ENCODE measurements at places on chromosomes 6 and 20. TPM values are rescaled to one million over a fixed set of nuclear protein-coding genes. Genes with fewer than 3 reads are reported as not detected.

- no peak for DNase-seq
These were observed 383.7 kb downstream of the CENPW start for GRCh38 chr6:126723541-126724170.

- DNase-seq, result no peak
These were observed 484.7 kb downstream of the PRKN start for GRCh38 chr6:162242915-162243314.

DNA sequence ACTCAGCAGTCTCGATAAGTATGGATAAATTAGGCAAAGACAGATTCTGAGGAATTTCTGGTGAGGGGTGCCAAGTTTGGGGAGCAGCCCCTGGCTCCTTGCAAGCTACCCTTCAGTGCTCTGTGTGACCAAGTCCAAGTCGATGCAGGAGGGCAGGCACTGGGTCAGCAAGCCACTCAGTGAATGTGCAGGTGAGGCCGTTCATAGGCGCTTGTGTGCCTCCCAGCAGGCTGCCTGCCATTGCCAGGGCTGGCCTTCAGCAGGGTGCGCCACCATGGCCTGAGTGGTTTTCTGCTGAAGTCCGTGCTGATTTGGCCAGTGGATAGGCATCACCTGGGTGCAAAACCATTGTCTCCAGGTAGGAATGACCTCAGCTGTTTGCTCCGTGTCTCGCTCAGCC is 3.3 kb upstream of the GNRH2 start:
- DNase-seq, result no peak

FAM209A gene
- total RNA-seq, result not detected

DNA sequence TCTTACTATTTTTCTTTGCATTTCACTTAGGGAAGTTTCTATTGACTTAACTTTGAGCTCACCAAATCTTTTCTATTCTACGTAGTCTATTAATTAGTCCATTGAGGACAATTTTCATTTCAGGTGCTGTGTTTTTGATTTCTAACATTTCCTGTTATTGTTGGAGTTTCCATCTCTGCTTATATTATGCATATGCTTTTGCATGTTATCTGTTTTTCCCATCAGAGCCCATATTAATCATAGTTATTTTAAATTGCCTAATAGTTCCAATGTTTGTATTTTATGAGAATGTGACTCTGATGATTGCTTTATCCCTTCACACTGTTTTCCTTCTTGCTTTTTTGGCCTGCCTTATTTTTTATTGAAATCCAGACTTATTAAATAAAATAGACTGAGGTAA is 414.5 kb upstream of the OPRM1 start:
- no peak for DNase-seq

- no peak for DNase-seq
These were observed 16.3 kb upstream of the SRC start for GRCh38 chr20:37329481-37330165.

- no peak for DNase-seq
These were observed 86.3 kb downstream of the SOD2 start for GRCh38 chr6:159606786-159607185.

DNA sequence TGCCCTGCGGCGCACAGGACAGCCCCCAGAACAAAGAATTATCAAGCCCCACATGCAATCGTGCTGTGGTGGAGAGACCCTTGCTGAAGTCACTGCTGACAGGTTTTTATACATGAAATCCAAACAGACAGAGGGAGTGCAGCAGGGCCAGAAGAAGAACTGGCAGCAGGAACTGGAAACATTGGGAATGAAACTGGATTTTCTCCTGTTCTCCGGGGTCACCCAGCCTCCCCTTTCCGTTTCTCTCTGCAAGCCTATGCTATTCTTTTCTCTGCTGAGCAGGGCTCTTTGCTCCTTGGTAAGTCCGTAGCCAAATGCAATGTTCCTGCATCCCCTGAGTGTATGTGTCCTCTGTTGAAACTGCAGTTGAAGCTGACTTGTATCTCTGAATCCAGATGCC is 63.5 kb upstream of the QKI start:
- no peak for DNase-seq

GRCh38 chr6:152697634-152698033 is at the start of gene MYCT1:
Gene MYCT1 (plus strand): TSS chr6:152697897. CDS start chr6:152697903, 6 bp downstream.
- DNase-seq, result no peak

DNA sequence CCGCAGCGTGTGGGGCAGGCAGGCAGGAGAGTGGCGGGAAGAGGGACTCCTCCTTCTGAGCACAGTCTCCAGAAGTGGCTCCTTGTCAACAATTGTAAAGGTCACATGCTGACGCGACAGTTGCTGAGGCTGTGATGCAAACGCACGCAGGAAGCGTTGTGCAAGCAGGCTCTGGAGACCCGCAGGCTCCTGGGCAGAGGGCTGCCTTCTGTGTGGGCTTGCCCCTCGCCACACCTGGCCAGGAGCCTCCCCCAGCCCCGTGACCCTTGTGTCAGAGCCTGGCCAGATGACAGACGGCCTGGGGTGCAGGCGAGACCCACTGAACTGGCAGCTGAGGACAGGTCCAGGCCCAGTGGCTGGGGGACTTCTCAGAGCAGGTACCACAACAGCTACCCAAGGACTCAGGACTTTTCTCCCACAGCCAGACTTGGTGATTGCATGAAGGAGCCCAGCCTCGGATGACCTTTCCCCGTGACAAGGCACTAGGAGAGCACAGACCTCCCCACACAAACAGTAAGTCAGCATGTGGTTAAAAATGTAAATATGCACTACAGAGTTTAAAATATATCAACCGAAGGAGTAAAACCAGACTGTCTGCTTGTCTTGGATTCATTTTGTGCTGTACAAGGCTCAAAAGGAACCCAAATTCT is 222.1 kb upstream of the RREB1 start:
- DNase-seq, result peak; percentile 47

DNA sequence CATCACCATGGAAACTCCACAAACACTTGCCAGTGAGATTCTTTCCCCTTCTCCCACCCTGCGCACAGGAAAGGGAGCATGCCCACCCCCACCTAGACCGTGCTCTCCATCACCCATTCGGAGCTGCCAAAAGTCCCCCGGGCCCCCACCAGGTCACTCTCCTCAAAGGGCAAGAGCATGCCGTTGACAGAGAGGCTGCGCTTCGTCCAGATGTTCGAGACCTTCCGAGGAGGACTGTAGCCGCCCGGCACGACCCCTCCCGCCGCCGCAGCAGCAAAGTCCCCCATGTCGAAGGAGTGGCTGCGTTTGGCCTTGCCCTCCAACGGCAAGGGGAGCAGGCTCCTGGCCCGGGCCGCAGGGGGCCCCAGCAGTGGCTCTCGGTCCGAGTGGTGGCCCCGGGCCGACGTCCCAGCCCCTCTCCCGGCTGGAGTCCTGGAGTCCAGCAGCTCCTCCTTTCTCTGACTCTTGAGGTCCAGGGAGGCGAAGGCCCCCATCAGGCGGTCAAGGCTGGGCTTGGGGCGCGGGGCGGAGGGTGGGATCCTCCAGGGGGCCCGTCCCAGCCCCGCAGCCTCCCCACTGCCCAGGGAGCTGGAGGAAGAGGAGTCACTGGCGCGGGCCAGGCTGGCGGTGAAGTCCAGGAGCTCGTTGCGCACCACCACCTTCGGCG is 195.2 kb downstream of the LRFN2 start:
- no peak for DNase-seq

DNA sequence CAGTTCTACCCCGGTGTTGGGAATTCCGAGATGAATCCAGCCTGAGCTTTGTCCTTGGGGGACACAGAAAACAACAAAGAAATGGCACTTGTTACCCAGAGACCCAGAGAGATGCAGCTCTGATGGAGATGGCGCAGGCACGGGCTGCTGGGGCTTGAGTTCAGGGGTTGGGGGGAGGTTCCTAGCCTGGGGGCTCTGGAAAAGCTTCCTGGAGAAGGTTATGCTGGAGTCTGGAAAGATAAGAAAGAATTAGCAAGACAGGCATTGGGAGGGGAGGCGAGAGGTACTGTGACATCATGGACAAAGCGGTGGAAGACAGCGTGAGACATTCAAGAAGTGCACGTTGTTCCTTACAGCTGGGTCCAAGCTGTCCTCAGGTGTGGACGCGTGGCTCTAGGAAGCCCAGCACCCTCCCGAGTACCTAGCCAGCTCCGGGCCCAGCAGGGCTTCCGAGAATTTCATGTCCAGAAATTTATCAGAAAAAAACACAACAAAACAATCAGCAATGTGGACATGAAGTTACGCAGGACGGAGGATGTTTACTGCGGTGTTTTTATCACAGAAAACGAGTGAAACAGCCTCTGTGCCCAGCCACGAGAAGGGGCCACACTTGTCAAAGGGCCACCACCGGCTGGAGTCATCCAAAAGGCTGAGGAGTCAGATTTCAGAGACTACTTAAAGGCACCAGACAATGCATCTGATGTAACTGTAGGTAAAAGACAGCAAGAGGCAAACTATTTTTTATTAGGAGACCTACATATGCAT is 39.5 kb downstream of the C20orf203 start:
- no peak for DNase-seq

GRCh38 chr6:80872199-80872950 is 765.9 kb downstream of the BCKDHB start:
- DNase-seq, result no peak

LPA gene
- total RNA-seq, result 34.7 TPM

HLA-DRB5 gene
- total RNA-seq, result 42.9 TPM

- no peak for DNase-seq
These were observed 504.9 kb upstream of the MARCKS start for GRCh38 chr6:113352029-113352801.

GRCh38 chr6:157597461-157598312 is 216.7 kb downstream of the ZDHHC14 start:
- DNase-seq, result peak; percentile 65

- no peak for DNase-seq
These were observed 50.9 kb downstream of the KLHL31 start for GRCh38 chr6:53614676-53615075.

PPIL6 gene
- 0.51 TPM for total RNA-seq

RNF182 gene
- total RNA-seq, result 1.4 TPM

GRCh38 chr6:17984812-17985670 is 2.4 kb downstream of the KIF13A start:
- no peak for DNase-seq

DNA sequence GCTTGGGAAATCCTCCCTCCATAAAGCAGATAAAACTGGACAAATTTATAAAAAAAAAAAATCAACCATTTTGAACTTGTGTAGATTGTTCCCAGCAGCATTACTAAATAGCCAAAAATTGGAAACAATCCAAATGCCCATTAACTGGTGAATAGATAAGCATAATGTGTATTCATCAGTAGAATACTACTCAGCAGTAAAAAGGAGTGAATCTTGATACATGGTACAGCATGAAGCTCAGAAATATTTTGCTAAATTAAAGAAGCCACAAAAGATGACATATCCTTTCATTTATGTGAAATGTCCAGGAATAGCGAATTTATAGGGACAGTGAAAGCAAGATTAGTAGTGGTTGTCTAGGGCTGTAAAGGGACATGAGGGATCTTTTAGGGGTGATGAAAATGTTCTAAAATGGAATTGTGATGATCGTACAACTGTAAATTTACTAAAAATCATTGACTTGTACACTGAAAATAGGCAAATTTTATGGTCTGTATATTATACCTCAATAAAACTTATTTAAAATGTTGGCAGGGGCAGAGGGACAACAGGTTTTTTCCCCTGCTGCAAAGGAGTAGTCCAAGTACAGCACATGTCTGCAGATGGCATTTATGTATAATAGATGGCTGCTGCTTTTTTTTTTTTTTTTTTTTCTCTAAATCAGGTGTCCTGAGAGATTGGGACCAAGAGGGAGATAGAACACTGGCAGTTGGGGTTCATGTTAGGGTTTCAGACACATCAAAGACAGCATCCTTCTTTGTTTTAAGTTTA is 59.5 kb downstream of the CBFA2T2 start:
- no peak for DNase-seq

- no peak for DNase-seq
These were observed 1.3 kb downstream of the ZGPAT start for GRCh38 chr20:63709149-63709527.

DNA sequence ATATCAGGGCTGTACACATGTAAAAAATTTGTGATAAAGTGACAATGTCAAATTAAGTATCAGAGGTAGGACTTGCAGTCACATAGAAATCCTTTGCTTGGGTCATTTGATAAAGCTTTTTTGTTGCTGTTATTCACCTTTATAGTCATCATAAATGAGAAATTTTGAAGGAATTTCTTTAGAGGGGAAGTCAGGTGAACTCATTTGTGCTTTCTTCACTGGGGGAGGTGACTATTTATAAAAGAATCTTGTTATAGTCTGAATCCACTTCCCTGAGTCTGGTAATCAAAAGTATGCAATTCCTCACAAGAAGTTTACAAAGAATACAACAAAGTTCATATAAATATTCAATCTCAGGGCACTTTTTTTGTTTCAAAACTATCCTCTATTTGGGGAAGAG is 47.7 kb downstream of the FRK start:
- DNase-seq, result no peak

SPATA25 gene
- 7.6 TPM for total RNA-seq

DNA sequence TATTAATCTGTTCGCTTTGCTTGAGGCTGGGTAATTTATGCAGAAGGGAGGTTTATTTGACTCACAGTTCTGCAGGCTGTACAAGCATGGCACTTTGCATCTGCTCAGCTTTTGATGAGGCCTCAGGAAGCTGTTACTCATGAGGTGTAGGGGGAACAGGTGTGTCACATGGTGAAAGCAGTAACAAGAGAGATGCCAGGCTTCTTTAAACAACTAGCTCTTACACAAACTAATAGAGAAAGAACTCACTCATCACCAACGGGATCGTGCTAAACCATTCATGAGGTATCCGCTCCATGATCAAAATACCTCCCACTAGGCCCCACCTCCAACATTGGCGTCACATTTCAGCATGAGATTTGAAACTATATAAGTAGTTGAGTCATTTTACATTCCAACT is 34.4 kb upstream of the GCLC start:
- DNase-seq, result no peak

DNA sequence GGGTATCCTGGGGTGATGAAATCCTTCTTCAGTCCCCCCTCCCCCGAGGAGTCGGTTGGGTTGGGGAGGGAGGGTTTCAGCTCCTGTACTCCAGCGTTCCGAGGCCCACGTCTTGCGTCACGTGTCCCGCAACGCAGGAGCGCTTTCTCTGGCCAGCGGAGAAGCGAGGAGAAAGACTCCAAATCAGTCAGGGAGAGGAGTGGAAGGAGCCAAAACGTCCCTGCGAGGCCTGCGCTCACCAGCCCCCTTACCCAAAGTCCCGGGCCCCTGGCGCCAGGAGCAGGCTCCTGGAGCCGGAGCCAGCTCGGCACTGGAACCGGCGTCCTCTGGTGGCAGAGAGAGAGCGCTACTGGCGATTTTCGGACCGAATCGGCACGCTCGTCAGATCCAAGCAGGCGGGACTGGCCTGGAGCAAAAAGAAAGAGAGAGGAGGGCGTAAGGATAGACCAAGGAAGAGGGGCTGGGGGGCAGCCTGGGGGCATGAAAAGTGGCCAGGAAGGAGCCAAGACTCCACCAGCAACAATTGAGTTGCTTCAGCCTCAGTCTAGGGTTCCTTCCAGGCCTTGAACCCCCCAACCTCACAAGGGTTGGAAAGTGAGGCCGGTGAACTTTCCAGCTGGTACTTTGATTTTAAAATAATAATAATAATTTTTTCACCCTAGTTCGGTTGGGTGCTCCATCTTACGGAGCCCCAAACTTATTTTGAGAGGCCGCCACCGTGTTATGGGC is at the start of gene GNAS:
TSS of gene GNAS (plus strand) at position 174 of the 729 bp plus-strand sequence.
- peak; percentile 50 for DNase-seq

JAG1 gene
- total RNA-seq, result 16.6 TPM

PLN gene
- 1.3 TPM for total RNA-seq

C6orf120 gene
- total RNA-seq, result 23.6 TPM

GRCh38 chr6:34237316-34237721 is 646 bp downstream of the HMGA1 start:
- no peak for DNase-seq

- DNase-seq, result no peak
These were observed 259.3 kb upstream of the TBX18 start for GRCh38 chr6:85023721-85024120.

Data from liver (tissue), 10 donors.